ENCODE measurements at places on chromosomes 1 and 21.

DNA sequence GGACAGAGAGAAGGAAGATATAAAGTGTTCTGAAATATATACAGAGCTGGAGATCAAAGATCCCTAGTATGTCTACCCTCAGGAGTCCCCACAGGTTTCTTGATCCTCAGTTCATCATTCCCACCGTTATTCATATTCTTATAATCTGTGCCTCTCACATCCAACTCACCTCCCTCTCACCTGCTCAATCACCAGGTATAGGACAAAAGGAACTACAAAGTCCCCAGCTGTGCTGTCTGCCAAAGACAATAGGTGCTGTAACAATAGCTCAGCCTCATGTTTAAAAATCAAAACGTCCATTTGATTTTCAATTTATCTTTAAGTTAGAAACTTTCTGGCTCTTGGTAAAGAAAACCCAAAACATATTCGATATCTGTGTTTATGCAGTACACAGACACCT lies 121.1 kb upstream of the PKN2 start:
- no peak for DNase-seq

GRCh38 chr1:235608278-235608677 lies 41.3 kb downstream of the GNG4 start:
- no peak for DNase-seq

DNA sequence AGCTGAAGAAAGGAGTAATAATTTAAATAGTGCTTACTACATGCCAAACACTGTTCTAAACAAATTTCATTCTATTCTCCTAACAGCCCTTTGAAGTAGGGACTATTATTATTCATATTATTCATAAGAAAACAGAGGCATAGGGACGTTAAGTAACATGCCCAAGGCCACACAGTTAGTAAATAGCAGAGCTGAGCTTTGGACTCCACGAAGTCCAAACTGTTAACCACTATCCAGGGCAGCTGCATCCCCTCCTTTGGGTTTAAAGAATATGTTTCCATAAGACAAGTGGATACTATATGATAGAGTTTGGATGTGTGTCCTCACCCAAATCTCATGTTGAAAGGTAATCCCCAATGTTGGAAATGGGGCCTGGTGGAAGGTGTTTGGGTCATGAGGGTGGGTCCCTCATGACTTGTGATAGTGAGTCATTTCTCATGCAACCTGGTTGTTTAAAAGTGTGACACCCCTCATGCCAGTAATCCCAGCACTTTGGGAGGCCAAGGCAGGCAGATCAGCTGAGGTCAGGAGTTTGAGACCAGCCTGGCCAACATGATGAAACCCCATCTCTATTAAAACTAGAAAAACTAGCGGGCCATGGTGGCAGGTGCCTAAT lies 144.0 kb upstream of the CXADR start:
- DNase-seq: no peak

DNA sequence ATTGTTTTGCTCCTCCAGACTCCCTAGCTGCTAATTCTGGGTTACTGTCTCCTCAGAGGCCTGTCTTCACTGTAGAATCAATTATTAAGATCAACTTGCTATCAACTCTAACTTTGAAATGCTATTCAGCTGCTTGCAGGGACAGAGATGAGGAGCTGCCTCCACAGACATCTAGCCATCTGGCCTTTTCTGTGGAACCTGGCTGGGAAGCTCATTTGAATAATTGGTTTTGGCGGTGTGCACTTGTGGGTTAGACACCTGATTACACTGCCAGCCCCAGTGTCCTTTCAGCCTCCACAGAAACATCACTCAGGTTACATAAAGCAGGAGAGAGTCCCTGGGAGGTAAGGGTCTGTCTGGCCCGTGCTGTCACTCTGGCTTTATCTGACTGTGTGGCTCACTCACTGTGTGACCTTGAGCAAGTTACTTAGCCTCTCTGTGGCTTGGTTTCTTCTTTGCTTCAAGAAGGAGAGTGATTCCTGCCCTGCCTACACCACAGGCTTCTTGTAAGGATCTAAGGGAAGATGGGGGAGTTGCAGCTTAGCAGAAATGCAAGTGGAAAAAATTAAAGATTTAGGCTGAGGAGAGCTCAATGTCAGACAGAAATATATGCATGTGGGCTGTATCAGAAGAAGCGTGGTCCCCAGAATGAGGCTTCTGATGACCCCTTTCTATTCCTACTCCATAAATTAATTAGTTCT lies 131.6 kb downstream of the BEND5 start:
- DNase-seq: no peak

DNA sequence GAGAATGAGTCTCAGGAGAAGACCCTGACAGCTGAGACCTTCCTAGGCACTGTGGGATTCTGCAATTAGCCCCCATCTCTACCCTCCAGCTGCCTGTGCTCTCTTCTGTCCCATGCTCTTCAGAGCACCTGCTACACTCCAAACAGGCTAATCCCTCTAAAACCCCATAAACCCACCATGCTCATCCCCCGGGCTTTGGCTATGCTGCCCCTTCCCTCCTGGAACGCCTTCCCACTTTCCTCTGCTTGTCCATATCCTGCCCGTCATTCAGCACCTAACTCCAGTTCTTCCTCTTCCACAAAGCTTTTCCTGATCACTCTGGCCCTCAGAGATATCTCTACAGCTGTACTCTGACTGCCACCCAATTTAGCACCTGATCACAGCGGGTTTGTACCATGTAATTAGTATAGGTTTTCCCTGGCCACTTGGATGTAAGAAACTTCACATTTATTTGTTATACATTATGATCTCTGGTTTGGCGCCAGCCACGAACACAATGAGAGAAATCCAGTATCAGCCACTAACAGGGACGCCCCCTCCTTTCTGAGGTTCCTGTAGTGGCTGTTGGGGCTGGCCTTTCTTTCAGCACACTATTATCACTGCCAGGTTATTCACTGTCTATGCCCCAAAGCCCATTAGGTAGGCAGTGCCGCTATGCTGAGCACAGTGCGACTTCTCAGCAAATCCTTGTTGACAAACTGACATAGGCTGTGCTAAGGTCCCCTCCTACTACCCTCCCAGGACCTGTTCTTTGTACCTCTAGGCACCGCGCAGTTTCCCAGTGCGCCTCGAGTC lies 45.1 kb downstream of the CDC7 start:
- no peak for DNase-seq

- DNase-seq: no peak
These were observed 9.6 kb downstream of the EPHA10 start for GRCh38 chr1:37755290-37755689.

DNA sequence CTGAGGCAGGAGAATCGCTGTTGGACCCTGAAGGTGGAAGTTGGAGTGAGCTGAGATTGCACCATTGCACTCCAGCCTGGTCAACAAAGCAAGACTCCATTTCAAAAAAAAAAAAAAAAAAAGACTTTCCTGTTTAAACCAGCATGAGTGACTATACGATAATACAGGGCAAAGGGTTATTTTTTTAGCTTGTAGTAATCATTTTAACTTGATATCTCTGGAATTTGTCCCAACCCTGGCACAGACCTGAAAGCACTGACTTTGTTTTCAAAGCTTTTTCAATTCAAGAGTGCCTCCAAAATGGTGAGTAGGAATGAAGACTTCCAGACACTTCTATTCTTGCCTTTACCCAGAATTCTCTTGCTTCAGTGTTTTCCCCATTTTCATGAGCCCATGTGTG lies 4.4 kb upstream of the TMCO2 start:
- DNase-seq: no peak

DNA sequence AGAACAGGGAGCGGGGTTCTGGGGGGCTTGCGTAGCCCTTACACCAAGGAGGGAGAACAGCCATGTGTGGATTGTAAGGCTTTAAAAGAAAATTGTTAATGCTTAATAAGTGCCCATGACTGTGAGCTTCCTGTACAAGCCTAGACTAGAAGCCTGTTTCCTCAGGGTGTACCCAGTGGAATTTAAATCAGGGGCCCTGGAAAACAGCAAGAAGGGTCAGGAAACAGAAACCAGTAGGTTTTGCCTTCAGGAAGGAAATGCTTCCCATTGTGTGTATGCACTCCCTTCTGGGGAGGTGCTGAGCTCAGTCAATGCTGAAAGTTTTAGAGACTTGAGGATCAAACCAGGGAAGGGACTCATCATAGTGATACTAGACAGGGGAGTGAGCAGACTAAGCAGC lies 12.7 kb downstream of the UTP11 start:
- DNase-seq: no peak

DNA sequence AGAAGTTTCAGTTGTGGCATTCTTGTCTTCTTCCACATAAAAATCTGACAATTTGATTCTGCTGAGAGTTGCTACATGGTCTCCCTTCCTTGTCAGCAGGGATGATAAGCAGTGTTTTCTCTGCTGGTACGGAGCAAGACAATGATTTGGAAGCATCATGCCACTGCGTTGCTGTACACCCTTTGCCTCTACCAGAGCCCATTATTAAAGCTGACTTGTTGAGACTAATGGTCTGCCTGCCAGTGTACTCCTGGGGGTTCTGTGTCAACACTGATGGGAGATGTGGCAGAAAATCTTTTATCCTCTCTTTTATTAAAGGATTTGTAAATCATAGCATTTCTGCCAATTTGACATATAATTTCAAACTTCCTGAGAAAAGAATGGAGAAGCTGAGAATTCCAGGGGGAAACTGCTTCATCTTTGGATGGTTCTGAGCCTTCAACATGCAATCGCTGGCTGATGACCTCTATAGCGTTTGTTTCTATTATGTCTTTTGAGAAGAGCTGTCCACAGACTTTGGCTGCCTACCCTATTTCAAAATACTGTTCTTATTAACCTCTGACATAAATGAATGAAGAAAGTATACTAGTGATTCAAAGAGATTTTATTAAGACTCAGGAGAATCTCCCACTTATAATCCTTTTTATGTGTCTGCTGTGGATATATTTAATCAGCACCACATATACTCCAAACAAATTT lies 47.9 kb upstream of the DYNLT5 start:
- no peak for DNase-seq

DNA sequence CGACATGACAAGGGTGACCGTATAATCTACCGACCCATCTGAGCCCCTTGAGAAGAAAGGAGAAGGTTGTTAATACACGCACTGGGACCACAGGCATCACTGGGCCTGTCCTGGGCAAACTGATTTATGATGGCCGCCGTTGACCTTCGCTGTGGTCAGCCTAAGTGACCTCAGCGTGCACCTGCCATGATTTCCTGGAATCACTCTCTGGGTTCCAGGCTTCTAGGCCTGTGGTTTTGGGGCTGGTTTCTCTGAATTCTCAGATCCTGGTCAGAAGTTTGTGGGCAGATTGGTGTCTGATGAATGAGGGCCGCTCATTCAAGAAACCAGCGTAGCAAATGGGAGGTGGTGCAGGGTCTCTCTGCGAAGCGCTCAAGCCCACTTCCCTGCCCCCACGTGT lies 64.0 kb downstream of the SIK1 start:
- no peak for DNase-seq

GRCh38 chr21:42970946-42971653 lies 3.3 kb upstream of the PKNOX1 start:
- no peak for DNase-seq

- DNase-seq: no peak
These were observed 7.8 kb downstream of the SNAP47 start for GRCh38 chr1:227742738-227743715.

- DNase-seq: no peak
These were observed 3.6 kb downstream of the ACTN2 start for GRCh38 chr1:236689713-236690569.

DNA sequence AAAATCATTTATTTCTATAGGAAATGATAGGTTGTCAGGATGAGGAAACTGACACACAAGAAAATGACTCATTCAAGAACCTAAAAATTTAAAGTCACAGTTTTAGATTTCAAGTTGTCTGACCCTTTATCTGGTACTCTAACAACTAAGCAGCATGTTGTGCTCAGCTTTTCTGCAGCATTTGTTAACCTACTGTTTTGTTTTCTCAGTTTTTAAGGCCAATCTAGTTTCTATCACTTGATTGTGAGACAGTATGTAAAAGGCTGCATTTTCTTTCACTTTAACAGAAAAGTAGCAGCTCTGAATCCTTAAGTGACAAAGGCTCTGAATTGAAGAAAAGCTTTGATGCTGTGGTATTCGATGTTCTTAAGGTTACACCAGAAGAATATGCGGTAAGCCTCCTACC lies 59.1 kb downstream of the RALGPS2 start:
- no peak for DNase-seq

GRCh38 chr1:201505503-201505890 lies 1.4 kb downstream of the CSRP1 start:
- DNase-seq: no peak

GRCh38 chr1:59845091-59845490 lies 30.3 kb downstream of the HOOK1 start:
- no peak for DNase-seq
